NCI-H1105 (cell line): ENCODE measurements at places on chromosomes 4 and X.

- peak; percentile 64 for DNase-seq
Measured at GRCh38 chrX:77014377-77015372, 432.5 kb upstream of the FGF16 start.

- no peak for DNase-seq
Measured at GRCh38 chr4:110778521-110778920, 155.6 kb upstream of the PITX2 start.

DNA sequence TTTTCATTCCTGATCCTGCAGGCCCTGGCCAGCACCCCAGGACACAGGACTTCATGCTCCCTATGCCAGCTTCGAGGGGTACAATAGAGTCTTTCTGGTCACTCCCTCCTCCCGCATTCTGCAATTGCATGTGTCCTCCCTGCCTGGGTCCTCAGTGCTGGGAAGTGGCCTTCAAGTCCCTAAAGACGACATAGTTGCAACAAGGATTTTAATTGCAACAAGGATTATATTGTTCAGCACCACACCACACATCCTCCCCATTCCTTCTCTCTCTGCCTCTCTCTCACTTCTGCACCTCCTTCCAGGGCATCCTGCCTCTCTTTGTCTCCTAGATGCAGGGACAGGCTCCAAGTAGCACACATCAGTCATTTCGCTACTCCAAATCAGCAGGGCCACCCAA is 25.5 kb downstream of the SCD5 start:
- DNase-seq, result no peak

- no peak for DNase-seq
Measured at GRCh38 chr4:177494791-177495190, 52.6 kb upstream of the AGA start.

DNA sequence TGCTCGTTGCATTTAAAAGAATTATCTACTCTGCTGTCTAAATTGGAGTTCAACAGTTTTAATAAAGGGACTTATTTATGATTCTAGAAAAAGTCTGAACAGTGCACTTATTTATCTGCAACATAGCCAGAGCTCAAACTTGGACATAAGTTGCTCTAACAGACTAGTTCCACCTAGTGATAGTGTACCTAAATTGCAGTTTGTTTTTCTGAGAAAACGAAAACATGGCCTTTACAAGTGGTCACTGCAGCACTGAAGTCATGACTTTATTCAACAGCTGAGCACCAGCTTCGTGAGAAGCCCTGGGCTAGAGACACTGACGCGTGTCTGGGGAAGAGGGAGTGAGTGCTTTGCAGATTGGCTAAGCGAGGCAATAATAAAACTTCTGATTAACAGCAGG is 77.3 kb upstream of the IGSF1 start:
- DNase-seq, result no peak

DNA sequence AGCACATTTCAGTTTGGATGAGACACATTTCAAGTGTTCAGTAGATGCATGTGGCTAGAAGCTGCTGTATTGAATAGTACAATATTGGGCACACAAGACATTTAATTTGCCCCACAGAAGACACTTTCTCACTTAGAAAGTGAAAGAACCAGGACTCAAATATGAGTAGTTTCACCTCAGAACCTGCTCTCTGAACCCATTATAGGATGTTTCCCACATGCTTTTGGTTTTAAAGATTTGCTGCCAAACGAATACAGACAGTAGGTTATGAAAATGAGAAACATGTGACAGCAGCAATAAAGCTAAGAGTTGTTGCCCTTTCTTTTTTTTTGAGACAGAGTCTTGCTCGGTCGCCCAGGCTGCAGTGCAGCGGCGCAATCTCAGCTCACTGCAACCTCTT is 32.3 kb downstream of the C4orf54 start:
- DNase-seq, result no peak

GRCh38 chrX:20382082-20382481 is 115.4 kb upstream of the RPS6KA3 start:
- no peak for DNase-seq

GRCh38 chrX:10326578-10326977 is 169.8 kb downstream of the CLCN4 start:
- no peak for DNase-seq

DNA sequence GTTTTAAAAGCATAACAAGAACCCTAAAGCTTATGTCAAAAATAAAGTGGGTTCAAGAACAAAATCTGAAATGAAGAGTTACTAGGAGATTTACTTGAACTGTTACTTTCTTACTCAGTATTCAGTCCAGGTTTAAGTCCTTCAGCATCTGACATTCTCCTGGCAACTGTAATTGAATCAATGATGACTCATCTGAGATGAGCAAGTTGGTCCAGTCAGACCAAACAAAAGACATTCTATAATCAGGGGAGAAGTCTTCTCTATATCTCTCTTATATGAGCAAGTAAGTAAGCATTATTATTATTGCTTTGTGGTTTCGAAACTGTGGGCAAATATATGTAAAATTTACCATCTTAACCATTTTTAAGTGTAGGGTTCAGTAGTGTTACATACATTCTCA is 34.6 kb downstream of the MAP9 start:
- no peak for DNase-seq

DNA sequence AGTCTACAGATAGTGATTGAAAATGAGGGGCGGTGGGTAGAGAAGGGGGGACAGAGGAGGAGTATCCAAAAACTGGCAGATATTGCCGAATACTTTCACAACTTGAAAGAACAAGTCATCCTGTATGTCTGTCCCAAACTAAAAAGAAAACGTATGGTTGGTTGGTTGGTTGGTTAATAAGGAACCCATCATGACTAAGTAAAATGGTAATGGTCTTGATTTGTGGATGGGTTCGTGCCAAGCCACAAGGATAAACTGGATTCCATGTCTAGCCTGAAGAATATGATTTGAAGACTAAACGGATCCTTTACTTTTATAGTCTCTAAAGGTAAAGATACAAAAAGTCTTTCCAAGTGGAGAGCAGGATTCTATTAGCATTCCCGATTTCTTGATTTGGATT is 208.4 kb downstream of the DCLK2 start:
- DNase-seq, result no peak

DNA sequence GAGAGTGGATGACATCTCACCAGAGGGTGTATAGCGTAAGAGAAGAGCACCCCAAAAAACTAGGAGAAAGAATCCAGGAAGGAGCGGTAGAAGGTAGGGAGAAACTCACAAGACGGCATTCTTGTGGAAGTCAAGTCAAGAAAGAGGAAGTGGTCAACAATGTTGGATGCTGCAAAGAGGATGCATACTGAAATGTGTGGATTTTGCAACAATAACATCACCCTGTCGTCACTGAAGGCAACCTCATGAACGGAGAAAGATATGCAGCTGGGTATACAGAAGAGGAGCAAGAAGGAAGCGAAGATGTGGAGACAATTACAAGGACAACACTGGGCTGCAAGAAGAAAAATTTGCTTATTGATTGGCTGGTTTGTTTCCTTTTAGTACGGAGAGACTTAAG is 11.4 kb upstream of the TAPT1 start:
- no peak for DNase-seq

DNA sequence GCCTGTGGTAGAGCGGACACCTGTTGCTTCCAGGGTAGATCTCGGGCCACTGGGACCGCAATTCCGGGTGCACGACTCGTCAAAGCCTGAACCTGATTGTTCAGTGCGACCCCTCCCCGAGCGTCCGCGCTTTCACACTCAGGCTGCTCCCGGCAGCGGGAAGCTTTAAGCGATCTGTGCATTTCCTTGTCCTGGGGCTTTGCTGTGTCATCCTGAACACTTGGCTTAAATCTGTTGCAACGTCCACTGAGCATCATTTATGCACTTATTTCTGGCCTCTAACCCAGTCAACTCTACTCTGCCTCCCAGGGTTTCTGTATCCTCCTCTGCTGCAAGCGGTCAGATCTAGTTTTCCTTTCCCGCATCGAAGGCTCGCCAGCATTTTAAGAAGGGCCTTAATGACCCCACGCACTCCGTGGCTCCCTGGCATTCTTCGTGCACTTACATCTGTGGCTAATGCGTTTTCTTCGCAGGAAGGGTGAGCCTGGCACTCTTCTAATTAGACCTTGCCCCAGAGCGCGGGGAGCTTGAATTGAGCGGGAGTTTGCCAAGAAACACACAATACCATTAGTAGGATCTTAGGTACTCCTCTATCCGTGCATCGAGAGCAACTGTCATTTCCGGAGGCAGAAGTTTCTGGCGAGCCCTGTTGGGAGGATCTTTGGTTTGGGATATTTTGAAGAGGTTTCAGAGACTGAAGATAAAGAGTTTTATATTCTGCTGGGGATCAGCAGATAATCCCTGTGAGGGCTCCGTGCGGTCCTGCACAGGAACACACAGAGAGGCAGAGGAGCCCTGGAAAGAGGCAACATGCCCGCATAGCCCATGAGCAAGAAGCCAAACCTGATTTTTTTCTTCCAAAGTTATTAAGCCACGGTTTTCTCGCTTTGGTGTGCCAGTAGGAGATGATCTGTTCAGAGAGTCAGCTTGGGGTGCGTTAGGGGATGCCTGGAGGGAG is 654 bp upstream of the DDIT4L start:
- DNase-seq, result peak; percentile 27

GRCh38 chr4:53705972-53706371 is 114.7 kb upstream of the LNX1 start:
- DNase-seq, result no peak

DNA sequence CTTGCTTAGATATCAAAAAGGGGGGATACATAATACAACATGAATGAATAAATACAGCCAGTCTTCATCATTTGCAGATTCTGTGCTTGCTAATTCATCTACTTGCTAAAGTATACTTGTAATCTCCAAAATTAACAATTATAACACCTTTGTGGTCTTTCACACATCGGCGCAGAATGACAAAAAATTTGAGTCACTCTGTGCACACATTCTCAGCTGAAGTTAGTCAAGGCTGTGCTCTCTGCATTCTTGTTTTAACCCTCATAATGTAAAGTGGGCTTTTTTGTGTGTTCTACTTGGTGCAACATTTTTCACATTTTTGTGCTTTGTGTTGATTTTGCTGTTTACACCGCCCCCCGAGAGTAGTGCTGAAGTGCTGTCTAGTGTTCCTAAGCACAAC is 65.8 kb upstream of the GPRIN3 start:
- no peak for DNase-seq

- DNase-seq, result no peak
Measured at GRCh38 chr4:56656346-56656643, 24.8 kb downstream of the HOPX start.

GRCh38 chr4:93313197-93313596 is 515.4 kb upstream of the ATOH1 start:
- DNase-seq, result no peak

DNA sequence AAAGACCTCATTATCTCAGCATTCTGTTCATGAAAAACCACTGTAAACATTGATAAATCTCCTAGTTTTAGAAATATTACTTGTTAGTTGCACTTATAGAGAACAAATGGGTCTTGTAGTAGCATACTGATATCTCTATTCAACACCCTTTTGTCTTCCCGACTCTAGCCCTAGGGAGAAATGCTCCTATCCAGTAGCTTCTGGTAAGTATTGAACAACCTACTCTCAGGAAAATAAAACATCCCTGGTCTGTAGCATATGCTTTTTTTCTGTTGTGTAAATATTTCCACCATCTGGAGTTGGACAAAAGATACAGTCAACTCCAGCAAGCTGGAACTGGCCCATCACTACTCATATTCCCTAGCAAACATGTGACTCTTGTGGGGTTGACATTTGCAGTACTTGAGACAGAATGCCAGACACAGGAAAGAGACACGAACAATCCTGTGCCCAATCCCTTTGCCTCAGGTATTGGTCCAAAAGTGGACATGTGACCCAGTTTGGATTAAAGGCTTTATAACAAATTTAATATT is 188.2 kb downstream of the GC start:
- peak; percentile 47 for DNase-seq

- DNase-seq, result no peak
Measured at GRCh38 chr4:2977211-2978088, 14.1 kb downstream of the GRK4 start.

- no peak for DNase-seq
Measured at GRCh38 chr4:58761563-58761962, 1651.4 kb upstream of the IGFBP7 start.

DNA sequence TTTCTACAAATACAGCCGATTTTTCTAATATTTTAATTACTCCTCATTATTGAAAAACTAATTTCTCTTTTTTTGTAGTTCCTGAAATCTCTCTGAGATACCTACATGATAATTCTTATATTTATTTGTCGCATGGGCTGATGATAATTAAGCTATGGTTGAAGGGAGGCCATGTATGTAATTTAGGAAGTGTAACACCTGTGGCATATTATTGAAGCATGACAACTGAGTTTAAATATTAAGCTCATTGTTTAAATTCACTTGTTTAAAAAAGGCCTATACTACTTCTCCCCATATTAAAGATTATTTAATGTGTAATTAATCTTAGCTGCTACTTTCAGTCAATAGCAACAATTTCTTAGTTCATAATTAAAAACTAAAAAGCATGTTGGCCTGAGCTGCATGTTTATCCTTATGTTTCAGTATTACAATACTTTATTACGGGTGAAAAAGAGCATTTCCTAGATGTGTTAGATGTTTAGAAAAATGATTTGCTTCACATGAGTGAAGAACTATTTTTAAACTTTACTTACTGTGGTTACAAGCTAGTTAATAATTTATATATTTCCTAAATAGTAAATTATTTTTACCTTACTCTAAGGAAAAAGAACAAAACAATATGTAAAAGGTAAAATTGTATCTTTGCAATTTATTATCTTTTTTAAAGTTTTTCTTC is 122.4 kb downstream of the RAP1GDS1 start:
- DNase-seq, result no peak

DNA sequence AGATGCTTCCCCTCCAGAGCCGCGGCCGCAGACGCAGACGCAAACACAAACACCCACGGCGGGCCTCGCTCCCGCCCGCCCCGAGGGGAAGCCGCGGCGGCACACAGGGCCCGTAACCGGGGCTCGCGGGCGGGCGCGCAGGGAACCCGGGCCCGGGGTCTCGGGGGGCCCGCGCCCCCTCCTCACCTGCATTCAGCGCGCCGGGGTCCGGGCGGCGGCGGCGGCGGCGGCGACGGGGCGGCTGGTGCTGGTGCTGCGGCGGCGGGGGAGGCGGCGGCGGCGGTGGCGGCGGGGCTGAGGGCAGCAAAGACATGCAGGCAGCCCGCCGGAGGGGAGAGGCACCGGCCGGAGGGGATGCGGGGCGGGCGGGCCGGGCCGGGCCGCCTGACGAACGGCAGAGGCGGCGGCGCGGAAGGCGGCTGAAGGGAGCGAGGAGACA is 255 bp upstream of the CNOT6L start:
- DNase-seq, result no peak

GRCh38 chr4:33722254-33722653 is 2522.1 kb downstream of the ARAP2 start:
- DNase-seq, result no peak

DNA sequence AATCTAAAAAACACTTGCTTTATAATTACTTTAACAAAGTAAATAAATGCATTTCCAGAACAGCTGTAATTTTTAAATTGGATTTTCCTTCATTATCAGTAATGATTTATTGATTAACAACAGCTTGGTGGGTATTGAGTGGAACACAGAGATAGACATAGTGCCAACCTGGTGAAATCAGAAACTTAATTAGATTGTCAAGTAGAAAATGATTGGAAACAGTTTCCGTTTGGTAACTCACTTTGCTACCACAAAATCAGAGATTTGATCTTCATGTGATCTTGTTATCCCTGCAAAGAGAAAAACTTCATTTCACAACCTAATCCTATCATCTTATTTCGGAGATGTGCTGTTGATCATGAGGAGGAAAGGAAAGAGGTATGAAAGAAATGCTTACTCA is 70.8 kb downstream of the CAPN6 start:
- no peak for DNase-seq
